Aortic smooth muscle cell (primary cell): ENCODE measurements at places on chromosomes 12 and 14. TPM values are rescaled to one million over a fixed set of nuclear protein-coding genes. Genes with fewer than 3 reads are reported as not detected.

The SPATS2 gene
- 18.5 and 19.3 TPM in 2 replicates for total RNA-seq

The PPP1R13B gene
- 1.8 and 3.6 TPM in 2 replicates for total RNA-seq

The SNRNP35 gene
- 21.5 and 25.0 TPM in 2 replicates for total RNA-seq

The VPS33A gene
- 21.4 and 24.8 TPM in 2 replicates for total RNA-seq

The COX8C gene
- not detected in 2 replicates for total RNA-seq

The PIWIL1 gene
- total RNA-seq, result not detected in 2 replicates

The SCARB1 gene
- 8.2 and 12.2 TPM in 2 replicates for total RNA-seq

The BCL7A gene
- total RNA-seq, result 13.7 and 19.6 TPM in 2 replicates

The OVCH1 gene
- 0.12 and 0.26 TPM in 2 replicates for total RNA-seq

The INHBC gene
- total RNA-seq, result not detected in 2 replicates

The TRHDE gene
- under 0.01 TPM in 1 of 2 replicates, not detected in the other for total RNA-seq

The LTBR gene
- total RNA-seq, result 42.1 and 47.6 TPM in 2 replicates

The SMCO2 gene
- 0.06 and 0.13 TPM in 2 replicates for total RNA-seq

The TTC8 gene
- 23.4 and 25.6 TPM in 2 replicates for total RNA-seq

The SERPINA6 gene
- total RNA-seq, result 0.06 TPM in 1 of 2 replicates, not detected in the other

The ACSS3 gene
- 27.7 and 33.6 TPM in 2 replicates for total RNA-seq

The DPPA3 gene
- total RNA-seq, result not detected in 2 replicates

The STAC3 gene
- total RNA-seq, result 0.40 and 0.50 TPM in 2 replicates

The OSGEP gene
- total RNA-seq, result 23.9 and 49.0 TPM in 2 replicates

The NFKBIA gene
- 50.4 and 54.4 TPM in 2 replicates for total RNA-seq

The ZBTB39 gene
- 2.9 and 3.0 TPM in 2 replicates for total RNA-seq

The SRRM4 gene
- not detected in 2 replicates for total RNA-seq

The KRT86 gene
- total RNA-seq, result under 0.01 and 0.81 TPM in 2 replicates

The DDIT3 gene
- 36.1 and 51.7 TPM in 2 replicates for total RNA-seq
